Muscle of leg (tissue), 16 donors: ENCODE measurements at places on chromosomes 5 and 9. TPM values are rescaled to one million over a fixed set of nuclear protein-coding genes. Genes with fewer than 3 reads are reported as not detected.

Gene OR4F3
- not detected for total RNA-seq

- no peaks in the 10 kb centered on the region for H3K4me1 ChIP-seq
- H3K27me3 ChIP-seq = no peaks in the 10 kb centered on the region
- no peak for DNase-seq
- H3K36me3 ChIP-seq = peaks cover 80% of the 10 kb centered on the region
Observed at GRCh38 chr9:128575916-128576315, 23.5 kb downstream of the SPTAN1 start.

DNA sequence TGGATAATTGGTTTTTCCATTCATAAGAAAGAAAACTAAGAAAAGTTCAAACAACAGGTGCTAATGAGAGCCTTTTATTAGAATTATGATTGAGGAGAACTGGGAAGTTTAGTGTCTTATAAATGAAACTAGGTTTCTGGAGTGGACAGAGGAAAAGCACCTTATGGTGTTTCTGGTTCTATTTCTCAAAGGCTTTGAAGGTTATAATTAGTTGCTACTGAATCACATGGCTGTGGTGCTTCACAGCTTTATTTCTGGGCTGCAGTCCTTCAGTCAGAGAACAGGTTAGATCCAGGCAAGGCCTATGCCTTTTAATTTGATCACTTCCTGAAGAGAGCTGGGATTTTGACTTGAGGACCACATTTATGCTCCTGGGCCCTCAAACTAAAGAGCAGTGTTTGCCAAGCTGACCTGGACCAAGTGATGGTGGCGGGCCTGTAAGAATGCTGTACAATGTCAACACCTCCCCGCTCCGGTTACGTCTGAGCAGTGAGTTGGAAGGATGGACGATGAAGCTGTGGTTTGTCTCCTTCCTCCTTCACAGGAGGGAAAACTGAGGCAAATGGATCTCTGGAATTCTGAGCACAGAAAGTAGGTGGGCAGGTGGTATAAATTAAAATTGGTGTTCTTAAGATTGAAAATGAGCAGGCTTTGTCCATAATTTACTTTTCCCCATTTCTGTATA is 56.0 kb downstream of the ZNF462 start:
- H3K4me1 ChIP-seq = peaks cover 19% of the 10 kb centered on the region
- H3K36me3 ChIP-seq = peaks cover 11% of the 10 kb centered on the region
- DNase-seq = no peak
- H3K27ac ChIP-seq = no peak overlapping the region

- peaks cover 42% of the 10 kb centered on the region for H3K4me1 ChIP-seq
- peaks cover 2% of the 10 kb centered on the region for H3K27me3 ChIP-seq
- H3K4me3 ChIP-seq = no peak overlapping the region
- peaks cover 2% of the 10 kb centered on the region for H3K36me3 ChIP-seq
Observed at GRCh38 chr5:14147210-14147609, 4.1 kb downstream of the TRIO start.

Gene TSLP
- total RNA-seq = 0.09 TPM

DNA sequence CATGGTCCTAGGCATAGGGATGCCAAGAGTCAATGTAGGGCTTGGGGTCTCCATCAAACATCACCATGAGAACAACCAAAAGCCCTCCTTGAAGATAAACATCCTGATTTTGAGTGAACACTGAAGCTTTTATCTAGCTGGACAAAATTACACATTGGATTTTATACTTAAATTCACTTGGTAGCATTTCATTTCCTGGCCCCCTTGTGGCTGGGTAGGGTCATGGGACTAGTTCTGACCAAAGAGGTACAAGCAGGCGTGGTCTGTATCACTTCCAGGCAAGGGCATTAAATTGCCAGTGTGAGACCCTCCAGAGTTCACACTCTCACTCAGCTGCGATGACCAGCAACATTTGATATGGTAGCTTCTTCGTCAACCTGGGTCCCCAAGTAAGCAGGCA is 320.3 kb downstream of the ACTL7B start:
- H3K27me3 ChIP-seq = no peaks in the 10 kb centered on the region
- H3K4me3 ChIP-seq = no peak overlapping the region
- H3K27ac ChIP-seq = no peak overlapping the region
- H3K4me1 ChIP-seq = no peaks in the 10 kb centered on the region
- DNase-seq = no peak

Gene GFI1B
- total RNA-seq = 0.13 TPM

GRCh38 chr5:76303921-76304320 is 99.2 kb upstream of the IQGAP2 start:
- no peaks in the 10 kb centered on the region for H3K36me3 ChIP-seq
- no peak for DNase-seq
- no peaks in the 10 kb centered on the region for H3K4me1 ChIP-seq
- no peak overlapping the region for H3K4me3 ChIP-seq

Gene MSX2
- 0.35 TPM for total RNA-seq

Gene SLC6A3
- total RNA-seq = not detected

- DNase-seq = no peak
- H3K36me3 ChIP-seq = no peaks in the 10 kb centered on the region
- no peaks in the 10 kb centered on the region for H3K4me1 ChIP-seq
- no peak overlapping the region for H3K4me3 ChIP-seq
- no peaks in the 10 kb centered on the region for H3K27me3 ChIP-seq
- no peak overlapping the region for H3K27ac ChIP-seq
Observed at GRCh38 chr9:84322828-84323227, 17.7 kb downstream of the SLC28A3 start.

DNA sequence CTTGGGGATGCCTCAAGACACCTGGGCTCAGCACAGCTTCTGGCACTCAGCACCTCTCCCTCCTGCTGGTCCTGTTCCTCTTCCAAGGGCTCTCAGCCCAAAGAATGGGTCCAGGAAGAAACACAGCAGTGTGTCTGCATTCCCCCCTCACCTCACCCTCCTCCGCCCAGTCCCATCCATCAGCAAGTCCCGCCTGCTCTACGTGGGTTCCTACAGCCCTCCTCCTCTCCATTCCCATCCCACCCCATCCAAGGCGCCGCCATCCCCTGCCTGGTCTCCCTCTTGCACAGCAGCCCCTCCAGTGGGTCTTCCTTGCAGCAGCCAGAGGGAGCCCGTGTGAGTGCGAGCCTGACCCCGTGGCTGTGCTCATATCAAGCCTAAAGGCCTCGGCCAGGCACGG is 52.3 kb upstream of the RPL26L1 start:
- no peak overlapping the region for H3K4me3 ChIP-seq
- no peak overlapping the region for H3K27ac ChIP-seq
- H3K27me3 ChIP-seq = no peaks in the 10 kb centered on the region
- DNase-seq = no peak
- peaks cover 60% of the 10 kb centered on the region for H3K4me1 ChIP-seq

GRCh38 chr5:134041570-134042411 is 37.0 kb upstream of the VDAC1 start:
- H3K27me3 ChIP-seq = no peaks in the 10 kb centered on the region
- no peaks in the 10 kb centered on the region for H3K4me1 ChIP-seq
- H3K4me3 ChIP-seq = no peak overlapping the region
- DNase-seq = no peak
- no peaks in the 10 kb centered on the region for H3K36me3 ChIP-seq

DNA sequence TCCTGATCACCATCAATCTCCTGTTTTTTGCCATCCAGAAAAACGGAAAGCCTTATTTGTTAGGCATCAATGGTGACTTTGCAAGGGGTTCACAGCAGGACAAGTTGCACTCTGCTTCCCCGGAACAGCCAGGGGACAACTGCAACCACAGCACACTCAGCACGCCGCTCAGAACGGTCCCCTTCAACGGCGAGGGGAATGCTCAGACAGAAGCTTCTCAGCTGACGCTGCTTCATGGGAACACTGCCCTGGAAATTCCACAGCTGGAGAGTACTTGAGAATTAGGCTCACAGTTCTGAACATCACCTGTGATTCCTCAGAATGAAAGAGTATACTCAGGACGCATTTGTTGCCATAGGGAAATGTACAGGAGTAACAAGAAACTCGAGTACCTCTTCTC is 40.1 kb upstream of the PLPP6 start:
- H3K27ac ChIP-seq = no peak overlapping the region
- no peaks in the 10 kb centered on the region for H3K27me3 ChIP-seq
- H3K36me3 ChIP-seq = no peaks in the 10 kb centered on the region
- H3K4me3 ChIP-seq = no peak overlapping the region

DNA sequence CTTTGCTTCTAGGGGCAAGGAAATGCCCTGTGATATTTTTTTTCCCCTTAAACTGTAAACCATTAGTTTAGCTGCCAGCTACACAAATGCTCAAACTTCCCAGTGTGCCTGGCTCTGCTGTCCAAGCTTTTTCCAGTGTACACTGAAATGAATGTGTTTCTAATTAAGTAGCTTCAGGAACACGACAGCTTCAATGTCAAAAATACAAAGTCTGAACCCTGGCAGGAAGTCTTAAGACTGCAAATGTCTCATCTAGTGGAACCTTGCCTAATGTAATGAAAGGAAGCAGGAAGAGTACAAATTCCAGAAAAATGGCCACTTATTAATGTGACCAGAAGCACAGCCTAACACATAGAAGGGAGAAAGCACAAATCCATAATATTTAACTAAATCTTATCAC is 255.2 kb downstream of the CRB2 start:
- no peak overlapping the region for H3K27ac ChIP-seq
- no peaks in the 10 kb centered on the region for H3K27me3 ChIP-seq
- H3K36me3 ChIP-seq = no peaks in the 10 kb centered on the region
- H3K4me3 ChIP-seq = no peak overlapping the region
- DNase-seq = peak; percentile 63

DNA sequence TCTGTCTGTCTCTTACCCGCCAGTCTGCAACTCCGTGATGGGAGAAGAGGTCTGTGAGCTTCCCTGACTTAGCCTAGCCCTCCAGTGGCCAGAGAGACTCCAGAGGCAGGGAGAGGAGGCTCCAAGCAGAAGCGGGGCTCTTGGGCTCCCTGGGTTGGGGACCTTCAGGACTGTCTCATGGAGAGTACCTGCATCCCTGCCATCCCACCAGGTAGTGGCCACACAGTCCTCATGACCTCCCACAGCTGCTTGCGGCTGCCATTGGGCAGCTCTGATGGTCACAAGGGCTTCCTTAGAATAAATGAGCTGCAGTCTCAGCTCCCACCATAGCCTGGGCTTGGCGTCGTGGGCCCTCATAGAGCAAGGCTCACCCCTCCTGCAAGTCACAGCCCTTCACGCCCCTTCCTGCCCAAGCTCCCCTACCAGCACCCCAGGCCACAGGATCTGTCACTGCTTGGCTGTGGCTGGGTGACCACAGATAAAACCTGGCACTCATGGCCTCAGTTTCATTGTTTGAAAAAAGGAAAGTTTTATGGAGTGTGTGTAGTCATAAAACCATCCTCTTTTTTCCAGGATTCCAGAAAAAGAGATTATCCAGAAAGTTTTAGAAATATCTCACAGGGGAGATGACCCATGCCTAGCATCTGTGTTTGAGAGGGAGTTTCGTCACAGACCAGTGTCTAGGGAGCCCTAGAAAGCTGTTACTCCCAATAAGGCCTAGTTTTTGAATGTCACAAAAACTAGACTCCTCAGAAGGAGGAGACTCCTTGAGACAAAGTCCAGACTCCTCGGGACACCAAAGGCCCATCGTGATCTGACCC is 48.4 kb downstream of the PPARGC1B start:
- peaks cover 64% of the 10 kb centered on the region for H3K4me1 ChIP-seq
- no peak overlapping the region for H3K4me3 ChIP-seq
- H3K27me3 ChIP-seq = no peaks in the 10 kb centered on the region
- H3K27ac ChIP-seq = peak overlapping the region; percentile 77
- no peaks in the 10 kb centered on the region for H3K36me3 ChIP-seq
- peak; percentile 64 for DNase-seq

DNA sequence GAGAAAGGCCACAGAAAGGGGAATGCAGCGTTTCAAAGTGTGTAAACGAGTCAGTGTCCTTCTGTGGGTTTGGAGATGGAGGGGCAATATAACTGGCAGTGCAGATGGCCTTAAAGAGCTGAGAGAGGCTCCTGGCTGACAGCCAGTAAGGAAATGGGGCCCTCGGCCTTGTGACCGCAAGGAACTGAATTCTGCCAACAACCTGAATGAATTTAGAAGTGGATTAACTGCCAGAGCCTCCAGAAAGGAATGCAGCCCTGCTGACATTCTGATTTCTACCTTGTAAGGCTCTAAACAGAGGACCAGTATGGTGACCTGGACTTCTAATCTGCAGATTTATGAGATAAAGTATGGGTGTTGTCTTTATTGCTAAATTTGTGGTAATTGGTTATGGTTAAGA is 17.5 kb upstream of the NREP start:
- H3K27me3 ChIP-seq = no peaks in the 10 kb centered on the region
- H3K4me1 ChIP-seq = peaks cover 9% of the 10 kb centered on the region
- H3K27ac ChIP-seq = no peak overlapping the region
- no peak overlapping the region for H3K4me3 ChIP-seq
- peak; percentile 64 for DNase-seq

Gene LRRC70
- 5.8 TPM for total RNA-seq

DNA sequence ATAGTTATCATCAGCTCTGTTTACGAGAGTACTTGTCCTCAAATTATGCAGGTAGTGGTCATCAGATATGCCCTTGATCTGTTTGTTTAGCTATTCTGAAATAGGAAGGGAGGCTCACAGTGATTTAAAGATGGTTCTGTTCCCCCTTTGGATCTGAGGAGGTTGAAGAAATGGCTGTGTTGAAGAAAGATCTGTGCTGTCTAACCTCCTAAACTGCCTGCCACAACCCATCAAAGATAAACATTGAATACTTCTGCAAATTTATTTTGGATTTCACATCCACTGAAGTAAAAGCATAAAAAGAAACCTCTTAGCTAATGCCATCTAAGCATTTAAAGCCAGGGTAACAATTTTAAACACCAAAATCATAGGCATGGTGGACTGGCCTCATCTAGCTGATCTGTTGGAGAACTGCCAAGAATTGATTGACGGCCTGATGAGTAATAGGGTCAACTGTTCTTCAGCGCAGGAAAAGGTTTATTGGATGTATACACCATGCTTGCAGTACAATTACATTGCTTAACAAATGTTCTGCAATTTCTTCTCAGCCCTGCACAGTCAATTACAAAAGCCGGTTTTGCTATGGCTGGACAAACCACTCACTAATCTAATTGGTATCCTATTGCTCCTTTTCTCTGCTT is 97.6 kb downstream of the SEMA6A start:
- peaks cover 72% of the 10 kb centered on the region for H3K36me3 ChIP-seq
- no peak overlapping the region for H3K27ac ChIP-seq
- no peaks in the 10 kb centered on the region for H3K27me3 ChIP-seq
- no peak for DNase-seq
- H3K4me3 ChIP-seq = no peak overlapping the region

- H3K36me3 ChIP-seq = no peaks in the 10 kb centered on the region
- DNase-seq = no peak
- H3K4me3 ChIP-seq = no peak overlapping the region
- H3K4me1 ChIP-seq = peaks cover 48% of the 10 kb centered on the region
- H3K27ac ChIP-seq = peak overlapping the region; percentile 75
- H3K27me3 ChIP-seq = peaks cover 2% of the 10 kb centered on the region
Observed at GRCh38 chr5:133824661-133825254, 143.7 kb downstream of the C5orf15 start.
